SHP77 (cell line): ENCODE measurements at places on chromosomes 5 and 9.

DNA sequence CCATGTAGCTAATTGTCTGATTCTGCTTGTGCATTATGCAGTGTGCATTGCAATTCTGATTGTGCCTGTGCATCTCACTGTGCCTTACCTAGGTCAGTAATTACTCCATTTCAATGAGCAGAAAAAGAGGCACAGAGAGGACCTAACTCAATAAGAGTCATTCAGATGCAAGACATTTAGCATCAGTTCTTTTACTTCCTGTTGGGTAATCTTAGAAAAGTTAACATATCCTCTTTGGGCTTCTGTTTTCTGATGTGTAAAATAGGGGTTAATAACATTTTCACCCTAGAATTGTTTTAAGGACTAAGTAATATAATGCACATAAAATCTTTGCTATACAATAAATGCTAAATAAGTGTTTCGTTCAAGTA is 7.0 kb upstream of the DCTN4 start:
- no peak for DNase-seq

DNA sequence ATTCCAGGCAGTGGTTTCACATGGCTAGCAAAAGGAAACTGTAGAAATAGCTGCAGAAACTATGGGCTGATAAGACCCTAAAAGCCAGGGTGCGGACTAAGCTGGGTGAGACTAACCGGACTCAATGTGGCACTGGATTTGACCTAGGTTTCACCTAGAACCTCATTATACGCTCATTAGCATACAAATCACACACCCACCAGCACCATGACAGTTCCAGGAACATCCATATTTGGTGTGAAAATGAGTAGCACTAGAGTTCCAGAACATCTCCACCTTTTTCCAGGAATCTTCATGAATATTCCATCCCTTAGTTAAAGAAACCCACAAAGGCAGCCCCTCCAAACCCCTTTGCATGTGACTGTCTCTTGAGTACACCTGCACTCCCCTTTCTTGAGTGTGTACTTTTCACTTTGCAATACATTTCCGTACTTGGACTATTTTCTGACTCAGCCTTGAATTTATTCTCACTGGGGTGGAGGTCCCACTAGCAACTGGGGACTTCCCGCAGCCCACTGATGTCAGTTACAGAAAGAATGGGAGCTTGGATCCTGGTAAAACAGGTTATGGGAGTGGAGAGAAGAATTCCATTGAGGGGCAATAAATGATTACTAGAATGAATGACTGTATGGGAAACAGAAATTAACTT is 58.0 kb upstream of the SPATA31C2 start:
- DNase-seq, result no peak

DNA sequence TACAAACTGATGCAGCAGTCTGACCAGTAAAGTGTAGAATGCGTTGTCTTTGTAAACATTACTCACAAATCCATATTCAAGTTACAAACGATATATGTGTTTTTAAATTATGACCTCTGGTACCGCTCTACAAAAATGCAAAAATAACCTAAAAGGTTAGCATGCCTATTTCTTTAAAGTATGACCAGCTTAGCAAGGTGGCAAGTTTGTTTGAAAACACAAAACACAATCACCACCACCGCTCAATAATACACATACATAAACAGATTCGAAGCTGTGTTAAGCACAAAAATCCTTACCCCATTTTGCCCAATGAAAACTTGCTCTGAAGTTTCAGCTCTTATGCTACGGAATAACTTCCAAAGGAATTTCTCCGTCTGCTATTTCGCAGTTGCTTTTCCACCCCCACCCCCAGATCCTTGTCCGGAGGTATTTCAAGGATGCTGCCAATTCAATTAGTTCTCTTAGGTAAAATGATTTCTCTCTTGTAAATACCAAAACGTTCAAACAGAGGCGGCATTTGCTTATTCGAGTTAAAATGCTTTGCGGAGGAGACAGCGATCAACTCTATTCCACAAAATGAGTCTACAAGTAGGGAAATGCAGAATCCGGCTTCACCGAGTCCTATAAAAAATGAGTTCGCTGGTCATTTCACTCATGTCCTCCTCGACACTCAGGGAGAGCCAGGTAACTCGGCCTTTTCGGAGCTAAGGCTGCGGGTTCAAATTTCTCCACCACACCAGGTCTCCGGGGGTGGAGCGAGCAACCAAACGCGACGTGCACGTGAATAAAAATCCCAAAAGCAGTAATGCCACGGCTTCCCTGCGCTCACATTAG is 1.2 kb downstream of the HOMER1 start:
- peak; percentile 25 for DNase-seq

GRCh38 chr9:26891726-26892125 is 876 bp downstream of the CAAP1 start:
- no peak for DNase-seq

DNA sequence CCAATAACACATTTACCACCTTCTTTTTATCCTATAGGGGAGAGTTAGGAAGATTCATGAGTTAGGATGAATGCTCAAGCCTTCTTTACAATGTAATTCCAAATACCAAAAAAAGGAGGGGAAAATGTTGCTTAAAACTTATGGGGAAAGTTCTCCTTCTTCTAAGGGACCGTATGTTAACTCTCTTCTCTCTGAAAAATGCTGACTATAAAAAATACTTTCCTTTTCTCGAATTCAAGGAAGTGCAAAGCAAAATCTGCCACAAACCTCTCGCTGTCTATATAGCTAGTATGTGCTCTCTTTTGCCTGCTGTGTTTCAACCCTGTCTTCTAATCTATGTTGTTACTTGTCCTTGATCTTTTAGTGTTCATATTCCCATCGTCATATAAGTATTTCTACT is 768.6 kb upstream of the C9orf72 start:
- DNase-seq, result no peak

- no peak for DNase-seq
These were observed 7.2 kb downstream of the SLC2A6 start for GRCh38 chr9:133471551-133472276.

DNA sequence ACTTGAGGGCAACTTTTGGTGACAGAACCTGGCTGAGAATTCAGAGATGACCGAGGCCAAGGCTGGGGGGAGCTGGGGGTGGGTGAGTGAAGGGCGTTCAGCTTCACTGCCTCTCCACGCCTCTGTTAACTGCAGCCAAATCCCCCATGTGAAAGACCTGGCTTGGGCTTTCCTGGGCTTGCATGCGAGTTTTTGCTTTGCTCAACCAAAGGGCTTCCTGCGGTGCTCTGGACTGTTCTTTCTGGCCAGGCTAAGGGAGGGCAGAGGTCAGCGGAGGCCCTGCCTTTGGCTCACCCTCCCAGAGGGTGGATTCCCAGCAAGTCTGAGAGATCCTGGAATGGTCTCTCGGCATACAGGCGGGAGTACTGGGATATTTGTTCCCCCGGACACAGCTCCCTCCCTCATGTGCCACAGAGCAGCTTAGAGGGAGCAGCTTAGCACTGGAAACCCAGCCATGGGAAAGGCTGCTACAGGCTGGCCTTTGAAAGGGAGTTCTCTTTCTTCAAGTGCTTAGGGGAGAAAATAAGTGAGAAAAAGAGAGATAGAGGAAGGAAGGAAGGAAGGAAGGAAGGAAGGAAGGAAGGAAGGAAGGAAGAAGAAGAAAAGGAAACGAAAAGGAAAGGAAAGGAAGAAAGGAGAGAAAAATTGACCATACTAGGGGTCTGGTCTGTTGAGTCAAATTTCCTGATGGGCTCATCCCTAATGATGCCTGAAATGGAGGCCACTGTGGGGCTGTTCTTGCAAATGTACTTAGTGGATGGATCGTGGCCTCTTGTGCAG is 158.8 kb downstream of the FGF18 start:
- no peak for DNase-seq

DNA sequence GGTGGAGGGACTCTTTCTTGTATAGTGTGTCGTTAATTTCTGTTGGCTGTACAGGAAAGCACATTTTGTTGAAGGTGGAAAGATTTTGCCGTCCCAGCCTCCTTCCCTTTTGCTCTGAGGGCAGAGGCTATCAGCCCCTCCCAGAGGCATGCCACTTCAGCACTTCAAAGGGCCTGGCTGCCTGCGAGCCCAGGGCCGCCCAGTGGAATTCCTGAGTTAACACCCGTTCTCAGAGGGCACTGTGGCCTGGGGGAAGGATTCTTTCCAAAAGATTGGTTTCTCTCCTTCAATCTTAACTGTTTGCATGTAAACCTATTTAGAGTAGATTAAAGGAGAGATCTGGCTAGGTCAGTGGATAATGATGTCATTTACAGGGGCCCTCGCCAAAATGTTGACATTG is 238.6 kb downstream of the FANCC start:
- no peak for DNase-seq

- no peak for DNase-seq
These were observed 49.0 kb upstream of the LMX1B start for GRCh38 chr9:126564716-126565115.

DNA sequence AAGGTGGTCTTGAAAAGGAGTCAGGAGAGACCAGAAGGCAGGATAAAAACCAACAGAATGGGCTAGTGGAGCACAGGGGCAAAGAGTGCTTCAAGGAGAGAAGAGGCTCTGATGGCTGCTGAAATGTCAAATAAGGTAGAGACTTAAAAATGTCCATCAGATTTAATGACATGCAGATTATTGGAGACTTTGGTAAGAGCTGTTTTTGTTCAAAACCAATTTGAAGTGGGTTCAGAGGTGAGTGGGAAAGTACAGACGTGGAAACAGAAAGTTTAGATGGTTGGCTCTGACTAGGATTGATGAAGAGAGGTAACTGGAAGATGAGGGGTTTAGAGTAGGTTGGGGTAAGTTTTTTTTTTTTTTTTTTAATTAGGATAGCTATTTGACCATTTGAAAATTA is 14.1 kb downstream of the SLC25A46 start:
- DNase-seq, result no peak

- DNase-seq, result no peak
These were observed 10.2 kb downstream of the PRRX2 start for GRCh38 chr9:129675620-129676019.

GRCh38 chr5:61333321-61333953 is 1.4 kb downstream of the ZSWIM6 start:
- DNase-seq, result peak; percentile 23

- DNase-seq, result no peak
These were observed 137.3 kb upstream of the RETREG1 start for GRCh38 chr5:16754086-16754485.

- DNase-seq, result no peak
These were observed 46.8 kb downstream of the TNC start for GRCh38 chr9:115071176-115071575.

DNA sequence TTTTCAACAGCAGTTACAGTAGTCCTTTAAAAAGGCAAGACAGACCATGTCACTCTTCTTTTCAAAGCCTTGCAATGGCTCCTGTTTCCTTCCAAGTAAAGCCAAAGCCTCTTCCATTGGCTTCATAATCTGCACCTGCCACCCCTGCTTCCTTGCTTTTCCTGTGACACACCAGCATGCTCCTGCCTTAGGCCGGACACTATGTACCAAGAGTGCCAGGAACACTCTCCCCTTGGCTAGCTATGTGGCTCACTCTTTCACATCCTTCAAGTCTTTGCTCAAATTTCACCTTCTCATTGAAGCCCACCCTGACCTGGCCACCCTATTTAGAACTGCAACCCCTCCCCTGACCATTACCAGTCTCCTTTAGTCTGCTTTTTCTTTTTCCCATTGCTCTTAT is 22.2 kb upstream of the TRAF1 start:
- no peak for DNase-seq

- DNase-seq, result no peak
These were observed 55.2 kb upstream of the FYB1 start for GRCh38 chr5:39274398-39275085.

GRCh38 chr5:150197476-150197875 is 7.6 kb downstream of the SLC6A7 start:
- DNase-seq, result no peak

GRCh38 chr5:118533923-118534322 is 454.4 kb downstream of the DTWD2 start:
- DNase-seq, result no peak

GRCh38 chr5:27900761-27901160 is 862.4 kb upstream of the CDH9 start:
- DNase-seq, result no peak

- DNase-seq, result no peak
These were observed 173.9 kb upstream of the TNC start for GRCh38 chr9:115291841-115292240.

DNA sequence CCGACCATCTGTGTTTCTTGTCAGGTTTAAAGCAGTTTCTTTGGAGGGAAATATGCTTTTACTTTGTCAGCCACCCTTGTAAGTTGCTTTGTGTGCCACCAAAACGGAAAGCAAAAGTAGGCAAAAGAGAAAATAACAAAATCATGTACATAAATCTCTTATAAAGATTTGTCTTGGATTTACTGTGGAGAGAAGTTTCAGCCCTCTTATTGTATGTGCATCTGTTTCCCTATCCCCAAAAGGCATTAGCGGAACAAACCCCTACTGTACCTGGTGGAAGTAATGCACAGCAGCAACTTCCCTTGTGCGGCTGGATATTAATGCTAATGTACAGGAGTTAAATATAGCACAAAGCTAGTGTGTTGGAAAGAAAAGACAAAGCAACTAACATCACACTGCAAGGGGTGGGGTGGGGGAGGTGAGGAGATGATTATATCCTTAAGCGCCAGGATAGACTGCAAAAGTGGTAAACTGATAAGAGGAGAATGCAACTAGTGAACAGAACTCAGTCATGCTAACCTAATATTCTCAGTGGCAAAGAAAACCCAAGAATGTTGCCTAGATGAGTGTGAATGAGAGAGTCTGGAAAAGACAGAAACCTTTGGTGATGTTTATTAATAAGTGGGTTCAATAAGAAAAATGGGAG is 396.5 kb upstream of the MEF2C start:
- no peak for DNase-seq

GRCh38 chr5:160230686-160231527 is 1.6 kb downstream of the FABP6 start:
- DNase-seq, result no peak

DNA sequence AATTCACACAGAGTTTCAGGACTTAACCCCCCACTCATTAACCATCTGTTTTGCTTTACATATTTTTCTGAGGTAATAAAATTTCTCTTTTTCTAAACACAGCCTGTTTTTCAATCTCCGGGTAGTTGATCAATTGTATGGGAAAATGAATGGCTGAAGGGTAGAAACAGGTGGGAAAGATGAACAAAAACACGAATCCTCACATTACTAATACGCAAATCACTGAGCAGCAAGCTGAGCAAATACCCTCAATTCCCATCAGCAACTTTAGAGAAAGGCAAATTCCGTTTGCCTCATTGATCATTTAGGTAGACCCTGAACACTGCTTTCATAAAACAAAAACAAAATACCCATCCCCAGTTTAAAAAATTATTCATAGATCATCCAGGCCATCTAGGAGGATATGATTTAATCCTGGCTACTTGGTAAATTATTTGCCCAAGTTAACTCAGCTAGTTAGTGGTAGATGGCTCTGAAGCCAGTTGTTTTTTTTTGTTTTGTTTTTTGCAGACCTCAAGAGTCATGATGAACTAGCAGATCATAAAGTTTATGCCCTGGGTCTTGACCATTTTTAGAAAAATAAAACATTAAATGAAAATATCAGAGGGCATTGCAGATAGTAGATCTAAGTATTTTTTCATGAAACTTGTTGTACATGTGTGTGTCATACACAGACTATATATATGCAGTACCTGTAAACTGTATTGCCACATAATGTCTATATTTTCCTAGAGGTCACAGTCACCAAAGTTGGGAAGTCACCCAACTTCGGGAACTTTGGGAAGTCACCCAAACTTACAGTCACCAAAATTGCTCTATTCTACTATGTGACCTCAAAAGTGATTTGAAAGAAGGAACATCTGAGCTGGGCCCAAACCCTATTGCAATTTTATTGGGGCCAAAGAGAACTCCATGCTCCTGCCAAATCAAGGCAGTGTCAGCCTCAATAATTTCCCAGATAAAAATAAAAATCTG is 1.6 kb upstream of the CD274 start:
- DNase-seq, result no peak

GRCh38 chr9:121557581-121558447 is 58.2 kb upstream of the GGTA1 start:
- DNase-seq, result no peak

- DNase-seq, result no peak
These were observed 1090.4 kb upstream of the CDH6 start for GRCh38 chr5:30103052-30103451.
